ENCODE measurements at places on chromosomes 5 and 9.

- no peak for DNase-seq
Measured at GRCh38 chr9:124284237-124284831, 26.6 kb downstream of the NEK6 start.

GRCh38 chr5:80438739-80439138 lies 30.9 kb downstream of the ZFYVE16 start:
- DNase-seq = no peak

- DNase-seq = no peak
Measured at GRCh38 chr5:134813407-134813806, 32.4 kb upstream of the C5orf24 start.

DNA sequence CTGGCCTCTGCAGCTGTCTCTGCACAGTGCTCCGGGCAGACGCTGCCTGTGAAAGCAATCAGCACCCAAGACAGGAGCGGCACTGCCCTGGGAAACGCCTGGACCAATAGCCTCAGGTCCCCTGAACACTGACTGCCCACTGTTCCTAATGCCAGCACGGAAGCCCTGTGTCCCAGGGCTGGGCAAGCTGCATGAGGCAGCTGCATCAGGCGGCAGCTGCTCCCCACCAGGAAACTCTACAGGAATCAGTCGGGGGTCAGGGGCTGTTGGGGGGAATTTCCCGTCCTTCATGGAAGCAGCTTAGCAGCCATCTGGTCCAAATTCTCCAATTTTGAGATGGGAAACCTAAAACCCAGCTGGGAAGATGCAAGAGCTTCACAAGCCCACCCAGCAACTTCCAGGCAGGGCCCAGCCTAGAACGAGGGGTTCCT lies 118.6 kb downstream of the VAV2 start:
- DNase-seq = no peak

GRCh38 chr9:126682928-126683697 lies 69.4 kb downstream of the LMX1B start:
- no peak for DNase-seq

All from nucleus accumbens (tissue), 56 donors.